ENCODE measurements at places on chromosomes 4 and X.

DNA sequence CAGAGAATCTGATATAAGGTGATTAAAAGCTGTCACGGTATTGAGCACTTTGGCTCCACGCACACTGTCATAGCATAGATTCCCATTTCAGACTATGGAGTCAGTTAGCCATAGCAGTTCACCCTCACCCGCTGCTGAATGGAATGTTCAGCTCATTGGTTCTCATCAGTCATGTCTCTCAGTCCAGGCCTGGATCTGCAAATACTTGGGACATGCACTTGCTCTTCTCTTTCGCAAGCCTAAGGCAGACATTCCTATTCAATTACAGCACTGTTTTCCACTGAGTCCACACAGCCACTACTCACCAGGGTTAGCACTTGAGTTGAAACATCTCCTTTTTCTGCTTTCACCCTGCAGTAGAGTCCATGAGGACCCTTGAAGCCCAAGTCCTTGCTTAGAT, 30.6 kb upstream of the SCML1 start:
- no peak for DNase-seq

- DNase-seq, result no peak
Measured at GRCh38 chr4:83067058-83067639, 32.2 kb downstream of the COPS4 start.

DNA sequence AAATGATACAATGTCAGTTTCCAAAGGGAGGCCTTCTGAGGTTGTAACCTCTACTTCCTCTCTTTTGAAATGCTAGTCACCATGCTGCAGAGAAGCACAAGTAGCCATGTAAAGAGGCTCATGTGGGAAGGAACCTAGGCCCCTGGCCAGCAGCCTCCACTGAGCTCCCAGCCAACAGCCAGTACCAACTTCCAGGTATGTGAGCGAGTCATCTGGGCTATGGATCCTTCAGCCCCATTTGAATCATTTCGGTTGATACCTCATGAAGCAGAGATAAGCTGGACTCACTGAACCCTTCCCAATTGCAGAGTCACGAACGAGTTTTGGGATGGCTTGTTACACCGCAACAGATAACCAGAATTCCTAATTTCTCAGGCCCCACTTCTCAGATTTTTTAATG, 187.0 kb upstream of the LDB2 start:
- DNase-seq, result no peak

- no peak for DNase-seq
Measured at GRCh38 chr4:104758574-104758973, 263.9 kb upstream of the CXXC4 start.

GRCh38 chr4:165361810-165362209, 17.0 kb upstream of the CPE start:
- DNase-seq, result no peak

GRCh38 chr4:160836431-160836830, 1327.4 kb downstream of the FSTL5 start:
- DNase-seq, result no peak

GRCh38 chrX:108090491-108091263, 665 bp downstream of the PSMD10 start:
- DNase-seq, result no peak

- DNase-seq, result no peak
Measured at GRCh38 chr4:76342191-76342590, 35.7 kb downstream of the STBD1 start.
